ENCODE measurements at places on chromosomes 13 and 19.

- peak; percentile 76 for DNase-seq
Observed at GRCh38 chr19:13055213-13056051, 47.2 kb downstream of the LYL1 start.

DNA sequence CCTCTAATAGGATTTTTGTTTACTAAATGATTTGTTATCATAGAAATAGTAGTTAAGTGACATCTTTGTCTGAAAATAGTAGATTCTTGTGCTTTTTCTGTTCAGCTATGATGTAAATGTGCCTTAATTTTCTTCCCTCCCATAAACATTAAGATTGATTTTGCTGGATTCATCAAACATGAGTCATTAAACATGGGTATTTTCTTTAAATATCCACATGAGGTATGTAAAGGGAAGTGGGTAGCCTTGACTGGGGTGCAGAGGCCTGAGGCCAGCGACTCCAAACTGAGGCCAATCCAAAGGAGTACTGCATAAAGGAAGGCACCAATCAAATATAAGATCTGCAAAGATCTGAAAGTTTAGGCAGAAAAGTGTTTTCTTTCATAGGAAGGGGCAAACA is 3.7 kb downstream of the ZNF136 start:
- DNase-seq, result peak; percentile 23

- DNase-seq, result no peak
Observed at GRCh38 chr19:32041681-32042292, 303.6 kb upstream of the ZNF507 start.

DNA sequence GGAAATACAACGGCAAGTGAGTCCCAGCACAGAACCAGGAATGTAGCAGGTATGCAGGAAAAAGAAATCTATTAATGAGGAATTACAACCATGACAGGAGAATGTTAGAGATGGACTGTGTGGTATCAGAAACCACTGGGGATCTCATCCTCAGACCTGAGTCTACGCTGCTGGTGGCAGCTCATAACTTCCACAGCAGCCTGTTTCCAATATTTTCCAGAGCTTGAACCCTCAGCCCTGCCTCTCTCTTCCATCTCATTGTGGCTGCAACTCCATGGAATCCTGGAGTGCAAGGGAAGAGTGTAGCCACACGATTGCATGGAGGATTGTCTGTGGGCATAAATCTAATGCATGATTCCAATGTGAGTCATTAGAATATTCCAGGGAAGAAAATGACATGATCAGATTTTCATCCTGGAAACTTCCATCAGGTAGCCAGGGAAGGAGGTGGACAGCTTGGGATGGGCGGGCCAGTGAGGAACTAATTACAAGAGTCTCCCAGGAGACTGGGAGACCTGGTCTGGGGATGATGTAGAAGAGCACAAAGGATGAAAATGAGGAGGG is 14.9 kb downstream of the PLA2G4C start:
- DNase-seq, result no peak

DNA sequence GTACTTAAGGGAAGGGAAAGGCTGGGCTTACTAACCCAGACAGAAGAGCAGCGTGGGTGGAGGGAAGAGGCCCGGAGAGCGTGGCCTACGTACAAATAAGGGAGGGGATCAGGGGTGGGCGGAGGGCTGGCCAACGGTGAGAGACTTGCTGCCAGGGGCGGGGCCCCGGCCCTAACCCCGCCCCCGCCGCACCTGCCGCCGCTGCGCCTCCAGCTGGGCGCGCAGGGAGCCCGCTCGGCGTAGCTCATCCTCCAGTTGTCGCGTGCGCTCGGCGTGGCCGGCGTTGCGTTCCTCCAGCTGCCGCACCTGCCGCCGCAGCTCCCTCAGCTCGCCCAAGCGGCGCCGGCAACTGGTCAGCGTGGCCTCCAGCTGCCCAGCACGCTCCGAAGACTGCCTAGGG is 5.7 kb downstream of the HOOK2 start:
- no peak for DNase-seq

DNA sequence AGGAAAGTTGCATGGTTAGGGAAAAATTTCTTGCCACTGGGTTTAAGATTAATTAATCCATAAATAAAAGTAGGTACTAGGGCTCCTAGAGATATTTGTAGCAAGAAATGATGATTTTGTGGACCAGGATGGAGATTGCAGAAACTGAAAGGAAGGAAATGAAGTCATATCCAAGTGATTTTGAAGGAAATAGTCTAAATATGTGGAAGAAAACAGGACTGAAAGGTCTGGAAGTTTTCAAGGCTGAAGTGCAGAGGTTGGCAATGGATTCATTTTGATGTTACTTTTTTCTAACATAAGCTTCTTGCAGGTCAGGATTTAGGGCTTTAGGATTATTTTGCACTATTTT is 52.8 kb downstream of the SOX21 start:
- no peak for DNase-seq
